ENCODE measurements at places on chromosomes 1 and 21.

- no peak for DNase-seq
Observed at GRCh38 chr1:218611916-218612585, 266.9 kb downstream of the TGFB2 start.

GRCh38 chr1:223709598-223709997, 2.7 kb upstream of the CAPN2 start:
- DNase-seq, result no peak

GRCh38 chr1:245485996-245486395, 331.2 kb downstream of the KIF26B start:
- DNase-seq, result no peak

- DNase-seq, result no peak
Observed at GRCh38 chr1:172431721-172432192, 11.3 kb downstream of the C1orf105 start.

- DNase-seq, result no peak
Observed at GRCh38 chr1:247402120-247402675, 13.8 kb upstream of the NLRP3 start.

DNA sequence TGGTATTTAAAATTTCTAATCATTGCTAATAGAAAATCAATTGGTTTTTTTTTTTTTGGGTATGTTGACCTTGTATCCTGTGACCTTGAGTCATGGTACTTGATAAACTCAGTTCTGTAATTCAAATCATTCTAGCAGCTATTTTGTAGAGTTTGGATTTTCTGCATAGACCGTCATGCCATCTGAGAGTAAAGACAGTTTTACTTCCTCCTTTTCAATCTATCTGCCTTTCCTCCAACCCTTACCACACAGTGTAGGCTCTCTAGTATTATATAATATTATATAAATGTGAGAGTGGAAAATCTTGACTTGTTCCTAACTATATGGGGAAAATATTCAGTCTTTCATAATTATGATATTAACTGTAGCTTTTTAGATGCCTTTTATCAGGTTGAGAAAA, 7.0 kb downstream of the TDRD5 start:
- DNase-seq, result no peak

DNA sequence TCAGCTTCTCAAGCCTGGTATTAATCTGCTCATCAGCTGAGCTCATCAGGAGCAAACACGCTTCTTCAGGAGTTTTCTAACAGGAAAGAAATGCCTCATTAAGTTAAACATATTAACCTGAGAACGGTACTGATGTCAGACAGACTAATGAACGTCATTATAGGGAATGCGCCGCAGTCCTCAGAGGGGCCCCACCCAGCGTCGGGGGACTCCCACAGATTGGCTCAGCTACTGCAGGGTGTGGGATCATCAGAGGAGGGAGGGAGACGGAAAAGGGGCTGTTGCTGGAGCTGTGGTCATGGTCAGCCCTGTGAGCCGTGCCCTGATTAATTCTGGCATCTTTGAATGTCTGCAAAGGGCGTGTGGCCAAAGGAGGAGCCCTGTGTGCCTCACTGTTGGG, 348.5 kb downstream of the PTPRU start:
- no peak for DNase-seq

DNA sequence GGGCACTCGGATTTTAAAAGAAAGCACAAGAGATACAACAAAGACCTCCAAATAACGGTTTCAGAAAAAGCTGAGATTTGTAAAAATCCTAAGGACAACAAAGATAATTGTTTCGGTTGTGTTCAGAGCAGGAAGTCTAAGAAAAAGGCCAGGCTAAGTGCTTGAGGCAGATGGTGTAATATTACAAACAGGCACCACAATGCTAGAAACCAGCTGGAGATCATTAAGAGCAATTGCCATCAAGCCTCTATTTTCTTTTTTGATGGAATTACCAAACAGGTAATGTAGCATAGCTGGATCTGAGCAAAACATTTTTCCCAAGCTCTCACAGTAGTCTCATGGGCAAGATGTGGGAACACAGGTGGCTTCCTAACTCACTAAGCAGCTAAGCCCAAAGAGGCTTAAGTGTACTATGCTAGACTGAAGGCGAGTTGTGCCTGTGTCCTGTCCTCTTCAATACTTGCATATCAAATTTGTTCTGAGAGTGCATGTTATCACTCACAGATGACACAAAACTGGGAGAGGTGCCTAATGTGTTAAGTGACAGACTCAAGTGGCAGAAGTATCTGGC, 161.6 kb downstream of the GLUL start:
- no peak for DNase-seq

- DNase-seq, result no peak
Observed at GRCh38 chr1:209791920-209792319, 7.6 kb upstream of the C1orf74 start.

GRCh38 chr1:196091397-196092135, 516.7 kb downstream of the KCNT2 start:
- no peak for DNase-seq

- DNase-seq, result no peak
Observed at GRCh38 chr1:182739545-182739944, 50.0 kb upstream of the NPL start.

DNA sequence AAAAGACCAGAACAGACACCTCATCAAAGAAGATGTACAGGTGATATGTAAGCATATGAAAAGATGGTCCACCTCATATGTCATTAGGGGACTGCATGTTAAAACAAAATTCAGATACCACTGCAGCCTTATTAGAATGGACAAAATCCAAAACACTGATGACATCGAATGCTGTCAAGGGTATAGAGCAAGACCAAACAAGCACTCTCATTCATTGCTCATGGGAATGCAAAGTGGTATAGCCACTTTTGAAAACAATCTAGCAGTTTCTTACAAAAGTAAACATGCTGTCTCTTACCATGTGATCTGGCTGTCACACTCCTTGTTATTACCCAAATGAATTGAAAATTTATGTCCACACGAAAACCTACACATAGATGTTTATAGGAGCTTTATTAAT, 426.6 kb upstream of the ESRRG start:
- DNase-seq, result no peak

DNA sequence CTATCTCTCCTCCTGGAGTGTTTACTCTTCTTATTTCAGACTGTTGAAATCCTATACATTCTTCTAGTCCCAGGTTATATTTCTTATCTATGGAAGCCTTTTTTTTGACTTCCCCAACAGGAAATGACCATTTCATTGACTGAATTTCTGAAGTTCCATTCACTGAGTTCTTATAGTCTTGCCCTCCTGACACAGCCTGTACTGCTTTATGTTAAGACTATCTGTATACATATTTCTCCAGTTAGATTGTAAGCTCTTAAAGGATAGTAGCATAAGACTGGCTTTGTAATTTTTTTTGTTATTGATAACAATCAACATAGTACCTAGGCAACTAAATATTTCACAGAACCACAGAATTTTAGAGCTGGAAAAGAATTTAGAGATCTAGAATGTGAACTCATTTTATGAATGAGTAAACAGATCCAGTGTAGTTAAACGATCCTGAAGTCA, 14.9 kb upstream of the MACF1 start:
- no peak for DNase-seq

GRCh38 chr1:54597455-54598030, 25.8 kb downstream of the FAM151A start:
- DNase-seq, result no peak

- no peak for DNase-seq
Observed at GRCh38 chr1:94634977-94635416, 93.4 kb upstream of the F3 start.

GRCh38 chr1:109250454-109251276, 1.3 kb downstream of the CELSR2 start:
- no peak for DNase-seq

GRCh38 chr21:45857761-45858160, 123.8 kb upstream of the COL6A1 start:
- no peak for DNase-seq

- no peak for DNase-seq
Observed at GRCh38 chr1:81387446-81387845, 413.3 kb upstream of the ADGRL2 start.

- no peak for DNase-seq
Observed at GRCh38 chr1:44785029-44785380, 3.0 kb downstream of the BEST4 start.

DNA sequence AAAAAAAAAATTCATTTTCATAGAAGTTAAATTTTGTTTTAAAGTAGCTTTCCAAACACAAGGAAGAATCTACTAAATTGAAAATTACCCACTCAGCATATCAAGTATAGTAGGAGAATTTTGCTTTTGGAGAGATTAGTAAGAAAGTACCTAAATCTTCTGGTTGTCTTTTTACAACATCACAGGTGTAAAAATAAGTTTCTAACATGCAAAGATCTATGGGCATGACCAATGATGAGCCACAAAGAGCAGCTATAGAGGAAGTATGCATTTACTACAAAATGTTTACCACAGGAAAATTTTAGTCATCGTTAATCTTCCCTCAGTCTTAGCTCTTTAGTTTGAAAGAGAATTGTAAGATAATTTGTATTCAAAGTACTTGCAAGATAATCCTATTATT, 28.1 kb downstream of the ANGPTL3 start:
- DNase-seq, result no peak

DNA sequence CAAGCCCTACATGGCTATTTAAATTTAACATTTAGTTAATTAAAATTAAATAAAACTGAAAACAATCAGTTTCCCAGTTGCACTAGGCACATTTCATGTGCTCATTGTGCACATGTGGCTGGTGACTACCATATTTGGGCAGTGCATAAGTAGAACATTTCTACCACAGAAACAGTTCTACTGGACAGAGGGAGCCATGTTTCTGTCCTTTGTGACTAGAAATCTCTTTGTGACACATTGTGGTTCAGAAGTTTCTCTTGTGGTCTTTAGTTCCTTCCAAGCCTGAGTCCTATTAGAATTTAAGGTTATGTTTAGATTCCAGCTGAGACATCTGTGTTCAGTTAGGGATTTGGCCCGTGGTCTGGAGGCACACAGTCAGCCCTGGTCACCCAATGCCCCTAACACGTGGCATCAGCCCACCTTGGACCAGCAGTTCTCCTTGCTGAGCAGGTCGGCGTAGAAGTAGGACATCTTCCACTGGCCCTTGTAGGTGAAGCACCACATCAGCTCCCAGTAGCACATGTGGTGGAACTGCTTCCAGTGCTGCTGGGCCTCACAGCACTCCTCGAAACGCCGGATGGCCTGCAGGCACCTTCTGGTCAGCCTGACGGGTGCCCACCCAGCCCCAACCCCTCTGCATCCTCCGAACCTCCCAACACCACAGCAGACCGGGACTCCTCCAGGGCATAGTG, 29.1 kb downstream of the TTC39A start:
- DNase-seq, result no peak

DNA sequence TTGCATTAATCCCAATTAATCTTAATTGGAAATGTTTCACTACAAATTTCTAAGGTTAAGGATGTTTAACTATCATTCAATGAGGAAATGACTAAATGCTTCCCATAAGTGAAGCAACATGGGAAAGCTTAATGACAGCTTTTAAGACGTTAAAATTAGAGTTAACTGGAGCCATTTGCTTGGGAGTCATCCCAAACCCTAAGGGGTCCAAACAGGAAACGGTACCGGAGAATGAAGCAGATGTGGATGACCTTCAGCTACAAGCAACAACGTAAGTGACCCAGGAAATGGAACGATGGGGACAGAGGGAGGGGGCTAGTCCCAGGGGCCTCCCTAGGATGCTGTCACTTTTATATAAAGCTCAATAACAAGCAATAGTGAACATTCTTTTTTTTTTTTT, 62.2 kb downstream of the CAPZB start:
- DNase-seq, result no peak

DNA sequence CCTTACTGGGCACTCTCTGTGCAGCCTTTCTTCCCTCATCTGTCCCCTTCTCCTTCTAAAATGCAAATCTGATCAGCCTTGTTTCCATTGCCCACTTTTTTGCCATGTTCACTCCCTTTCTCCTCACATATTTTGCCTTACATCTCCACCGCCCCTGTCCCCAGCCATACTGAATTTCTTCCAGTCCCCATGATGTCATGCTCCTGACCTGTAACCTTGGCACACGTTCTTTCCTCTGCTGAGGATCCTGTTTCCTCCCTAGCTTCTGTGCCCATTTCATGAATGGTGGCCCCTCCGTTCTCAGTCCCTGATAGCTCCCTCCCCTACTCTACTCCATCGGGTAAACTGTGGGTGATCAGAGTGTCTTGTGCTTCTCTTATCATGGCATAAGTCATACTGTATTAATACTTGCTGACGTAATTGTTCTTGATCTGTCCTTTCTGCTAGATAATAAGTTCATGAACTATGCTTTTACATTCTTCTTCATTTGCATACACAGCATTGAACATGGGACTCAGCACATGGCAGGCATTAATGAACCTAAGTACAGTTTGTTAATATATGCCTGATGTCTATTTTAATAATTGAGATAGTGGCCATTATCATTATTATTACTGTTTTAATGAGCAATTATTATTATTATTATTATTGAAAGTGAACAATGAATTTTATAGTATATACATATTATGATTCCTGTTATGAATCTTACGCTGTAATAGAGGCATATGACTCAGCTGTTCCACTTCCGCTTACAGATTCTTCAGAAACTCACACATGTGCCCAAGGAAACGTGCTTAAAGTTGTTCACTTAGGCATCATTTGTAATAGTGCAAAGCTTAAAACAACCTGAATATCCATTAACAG, 28.5 kb downstream of the MAP3K21 start:
- DNase-seq, result no peak

DNA sequence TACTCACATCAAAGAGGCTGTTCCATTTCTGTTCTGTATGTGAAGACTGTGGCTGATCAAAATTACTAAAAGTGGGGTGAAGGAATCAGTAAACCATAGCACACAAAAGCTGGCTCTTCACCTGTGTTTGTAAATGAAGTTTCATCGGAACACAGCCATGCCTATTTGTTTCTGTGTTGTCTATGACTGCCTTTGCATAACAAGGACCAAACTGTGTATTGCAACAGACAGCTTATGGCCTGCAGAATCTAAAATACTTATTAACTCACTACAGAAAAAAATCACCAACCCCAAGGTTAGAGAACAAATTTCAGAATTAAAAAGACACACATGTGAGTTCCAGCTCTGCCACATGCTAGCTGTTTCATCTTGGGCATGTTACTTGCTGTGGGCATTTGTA, 163.9 kb downstream of the LYPLAL1 start:
- DNase-seq, result no peak

DNA sequence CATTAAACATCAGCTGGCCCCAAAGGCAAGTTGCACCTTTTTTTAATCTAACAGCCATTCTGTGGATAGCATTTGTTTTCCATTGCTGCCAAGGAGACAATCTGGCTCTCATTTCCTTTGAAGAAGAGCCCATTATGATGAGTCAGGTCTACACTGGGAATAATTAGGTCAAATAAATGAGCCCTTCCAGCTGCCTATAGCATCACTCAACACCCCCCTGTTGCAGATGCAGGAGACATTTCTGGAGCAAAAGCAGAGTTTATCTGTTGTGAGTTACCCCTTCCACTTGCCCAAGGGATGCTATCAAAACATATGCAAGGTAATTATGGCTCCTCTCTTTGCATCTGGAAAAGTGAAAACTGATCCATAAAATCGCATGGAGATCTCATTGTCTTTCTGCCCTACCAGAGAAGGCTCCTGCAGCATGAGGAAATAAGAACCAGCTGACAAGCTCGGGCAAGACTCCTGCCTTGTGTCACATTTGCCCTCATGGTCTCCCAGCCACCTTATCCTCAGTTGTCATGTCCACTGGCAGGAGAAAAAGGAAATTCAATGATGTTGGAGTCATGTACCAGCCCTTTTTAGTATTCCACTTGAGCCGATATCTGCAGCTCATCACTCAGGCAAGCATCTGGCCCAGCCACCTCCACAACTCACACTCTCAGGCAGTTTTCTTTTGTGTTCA, 135.9 kb downstream of the SLC30A10 start:
- peak; percentile 66 for DNase-seq

GRCh38 chr1:89698020-89698560, 65.2 kb downstream of the LRRC8C start:
- DNase-seq, result no peak

- DNase-seq, result no peak
Observed at GRCh38 chr1:229716069-229716468, 90.0 kb downstream of the URB2 start.
